ENCODE measurements at places on chromosomes 1 and 21. TPM values are rescaled to one million over a fixed set of nuclear protein-coding genes. Genes with fewer than 3 reads are reported as not detected.
A peak's percentile ranks its signal among the peaks of the same experiment; 100 is the strongest.

Gene S100A12
- not detected for total RNA-seq

Gene SPRR2E
- total RNA-seq: not detected

Gene PBX1
- 133 TPM for total RNA-seq

Gene MMP23B
- total RNA-seq: 13.7 TPM

Gene OR2L13
- total RNA-seq: not detected

DNA sequence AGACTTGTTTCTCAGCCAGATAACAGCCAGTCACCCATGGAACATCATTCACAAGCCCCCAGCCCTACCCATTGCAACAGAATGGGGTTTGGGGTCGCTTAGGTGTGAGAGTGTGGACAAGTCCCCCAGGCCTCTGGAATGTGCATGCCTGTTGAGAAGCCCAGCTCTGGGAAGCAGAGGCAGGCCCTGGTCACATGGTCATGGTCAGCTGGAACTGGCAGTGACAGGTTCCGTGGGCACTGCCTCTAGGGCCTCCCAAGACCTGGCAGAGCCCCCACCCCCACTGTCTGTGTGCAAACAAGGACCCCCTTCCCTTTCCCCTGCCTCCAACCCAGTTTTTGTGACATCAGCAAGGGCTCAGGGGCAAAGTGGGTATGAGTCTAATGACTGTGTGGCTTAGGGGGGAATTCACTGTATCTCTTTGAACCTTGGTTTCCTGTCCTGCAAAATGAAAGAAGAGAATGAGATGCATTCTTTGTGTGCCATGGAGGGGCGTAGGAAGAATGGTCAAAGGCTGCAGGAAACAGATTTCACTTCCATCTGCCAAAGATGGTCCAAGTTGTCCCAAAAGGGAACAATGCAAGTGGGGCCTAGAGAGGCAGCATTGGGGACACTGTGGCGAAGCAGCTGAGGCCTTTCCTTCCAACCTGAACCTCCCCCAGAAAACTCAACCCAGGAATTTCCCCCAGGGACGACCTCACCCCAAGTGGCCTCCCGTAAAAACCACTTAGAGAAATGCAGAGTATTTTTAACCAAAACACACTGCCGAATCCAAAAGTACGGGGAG, 34.7 kb upstream of the SELENON start:
- DNase-seq: no peak

GRCh38 chr1:37161171-37161570, 126.9 kb upstream of the GRIK3 start:
- DNase-seq: no peak

- DNase-seq: no peak
Observed at GRCh38 chr1:42430286-42431135, 25.3 kb downstream of the ZMYND12 start.

DNA sequence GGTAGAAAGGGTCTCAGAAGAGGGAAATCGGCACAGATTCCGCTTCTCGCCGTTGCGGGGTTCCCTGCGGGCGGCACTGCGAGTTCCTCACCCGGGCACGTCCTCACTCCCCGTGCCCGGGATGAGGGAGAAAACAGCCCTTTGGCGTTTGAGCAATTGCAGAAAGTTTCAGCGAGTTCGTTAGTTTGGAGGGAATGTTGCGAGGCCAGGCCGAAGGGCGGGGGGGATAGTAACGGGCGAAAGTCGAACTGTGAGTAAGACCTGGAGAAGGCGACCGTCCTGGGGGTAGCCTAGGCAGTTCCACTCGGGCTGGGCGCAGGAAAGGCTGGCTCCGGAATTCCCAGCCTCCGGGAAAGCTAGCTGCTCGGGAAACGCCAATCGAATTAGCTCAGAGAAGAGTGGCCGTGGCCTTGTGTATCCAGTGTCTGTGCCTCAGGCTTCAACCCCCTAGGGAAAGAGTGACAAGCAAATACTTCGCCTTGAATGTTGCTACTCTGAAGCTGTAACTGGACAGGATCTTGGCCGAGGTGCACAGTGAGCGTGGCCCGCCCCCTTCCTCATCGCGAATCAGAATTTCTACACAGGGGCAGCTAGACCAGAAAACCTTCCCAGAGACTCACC, 787 bp downstream of the PTGFR start:
- DNase-seq: peak; percentile 47

- DNase-seq: no peak
Observed at GRCh38 chr1:207020709-207021107, 11.8 kb downstream of the C1orf116 start.

All from H9 (cell line).